ENCODE measurements at places on chromosomes 1 and 21.

DNA sequence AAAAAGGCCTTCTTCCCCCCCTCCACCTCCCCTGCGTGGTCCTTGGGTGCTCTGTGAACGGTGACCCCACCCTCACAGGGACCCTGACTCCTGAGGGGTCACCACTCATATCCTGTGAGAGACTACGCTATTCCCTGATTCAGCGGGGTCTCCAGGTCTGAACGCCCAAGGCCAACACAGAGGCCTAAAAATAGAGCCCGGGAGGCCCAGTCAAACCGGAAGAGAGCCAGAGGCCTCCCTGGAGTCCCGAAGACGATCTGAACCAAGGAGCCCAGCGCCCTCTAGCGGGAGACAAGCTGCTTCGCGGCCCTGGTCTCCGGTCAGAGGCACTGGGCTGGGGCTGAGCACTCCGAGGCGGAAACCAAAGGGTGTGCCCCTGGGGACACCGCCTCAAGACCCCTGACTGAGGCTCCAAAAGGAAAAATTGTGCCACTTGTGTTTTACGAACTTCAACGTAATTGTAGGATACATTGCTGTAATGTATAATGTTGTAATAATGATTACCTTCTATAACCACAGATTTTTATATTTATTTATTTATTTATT, 42.4 kb upstream of the PSEN2 start:
- peak; percentile 97 for DNase-seq

- peak; percentile 95 for DNase-seq
Measured at GRCh38 chr1:41898191-41898713, 20.5 kb downstream of the HIVEP3 start.

DNA sequence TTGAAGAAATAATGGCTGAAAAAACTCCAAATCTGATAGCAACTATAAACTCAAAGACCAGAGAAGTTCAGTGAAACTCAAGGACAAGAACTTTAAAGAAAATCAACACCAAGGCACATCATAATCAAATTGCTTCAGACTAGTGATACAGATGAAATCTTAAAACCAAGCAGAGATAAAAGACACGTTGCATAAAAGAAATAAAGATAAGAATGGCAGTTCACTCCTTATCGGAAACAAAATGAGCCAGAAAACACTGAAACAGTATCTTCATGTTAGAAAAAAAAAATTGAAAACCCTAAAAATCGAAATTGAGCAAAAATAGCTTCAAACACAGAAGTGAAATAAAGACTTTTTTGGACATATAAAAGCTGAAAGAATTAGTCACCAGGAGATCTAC, 4.6 kb upstream of the RAB4A start:
- DNase-seq: no peak

DNA sequence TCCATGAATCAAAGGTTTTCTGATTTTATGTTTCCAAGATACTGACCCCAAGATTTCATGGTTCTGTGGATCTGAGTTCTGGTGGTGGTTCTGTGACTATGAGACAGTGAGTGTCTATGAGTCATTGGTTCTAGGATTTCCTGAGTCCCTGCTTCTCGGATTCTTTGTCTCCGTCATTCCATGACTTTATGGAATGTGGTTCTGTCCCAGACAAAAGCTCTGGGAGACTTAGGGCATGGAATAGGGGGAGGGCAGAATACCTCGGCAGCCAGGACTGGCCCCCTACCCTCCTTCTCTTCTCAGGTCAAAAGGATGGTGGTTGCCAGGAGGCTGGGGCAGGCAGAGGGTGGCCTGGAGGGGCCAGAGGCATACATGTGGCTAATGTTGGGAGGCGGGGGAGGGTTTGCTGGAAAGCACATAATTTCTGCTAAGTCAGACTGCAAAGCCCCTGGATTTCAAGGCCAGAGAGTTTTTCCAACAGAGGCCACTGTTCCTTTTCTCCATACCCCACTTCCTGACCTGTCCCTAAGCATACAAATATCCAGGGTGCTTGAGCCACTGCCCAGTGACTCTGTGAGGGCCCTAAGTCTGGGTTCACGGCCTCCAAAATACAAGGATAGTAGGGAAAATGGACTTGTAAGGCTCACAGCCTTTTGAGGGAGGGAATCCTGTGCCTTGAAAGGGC, 17.2 kb downstream of the CDCP2 start:
- DNase-seq: no peak

GRCh38 chr1:77976433-77977076, 2.3 kb downstream of the FUBP1 start:
- no peak for DNase-seq

GRCh38 chr1:56803561-56804156, 15.5 kb downstream of the FYB2 start:
- peak; percentile 6 for DNase-seq

DNA sequence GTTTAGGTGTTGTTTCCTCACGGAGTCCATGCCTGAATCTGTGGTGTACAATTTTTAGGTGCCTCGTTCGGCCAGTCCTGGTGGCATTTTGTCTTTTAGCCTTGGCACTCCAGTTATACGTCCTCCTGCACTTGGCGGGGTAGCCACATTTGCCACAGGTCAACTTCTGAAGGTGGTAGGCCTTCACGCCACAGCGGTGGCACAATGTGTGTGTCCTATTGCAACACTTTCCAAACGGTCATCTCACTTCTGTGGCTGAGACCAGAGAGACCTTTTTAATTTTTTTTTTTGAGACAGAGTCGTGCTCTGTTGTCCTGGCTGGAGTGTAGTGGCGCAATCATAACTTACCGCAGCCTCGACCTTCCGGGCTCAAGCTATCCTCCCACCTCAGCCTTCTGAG, 49.1 kb downstream of the CAMTA1 start:
- no peak for DNase-seq

DNA sequence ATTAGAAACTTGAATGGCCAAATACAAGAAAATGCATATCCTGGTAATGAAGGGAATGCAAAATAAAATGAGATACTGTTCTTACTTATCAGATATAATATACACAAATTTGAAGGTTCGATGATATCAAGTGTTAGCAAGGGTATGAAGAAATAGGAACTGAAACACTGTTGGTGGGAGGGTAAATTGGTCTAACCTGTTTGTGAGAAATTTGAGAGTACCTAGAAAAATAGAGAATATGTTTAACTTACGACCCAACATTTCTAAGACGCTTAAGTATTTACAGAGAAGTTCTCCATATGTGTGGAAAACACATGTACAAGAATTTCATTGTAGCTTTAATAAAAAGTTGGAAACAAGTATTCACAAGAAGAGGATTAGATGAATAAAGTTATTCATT, 25.9 kb downstream of the ATG4C start:
- DNase-seq: no peak

GRCh38 chr21:36125512-36126207, 9.2 kb upstream of the CBR3 start:
- peak; percentile 69 for DNase-seq

- no peak for DNase-seq
Measured at GRCh38 chr1:5660141-5660935, 331.9 kb downstream of the NPHP4 start.

DNA sequence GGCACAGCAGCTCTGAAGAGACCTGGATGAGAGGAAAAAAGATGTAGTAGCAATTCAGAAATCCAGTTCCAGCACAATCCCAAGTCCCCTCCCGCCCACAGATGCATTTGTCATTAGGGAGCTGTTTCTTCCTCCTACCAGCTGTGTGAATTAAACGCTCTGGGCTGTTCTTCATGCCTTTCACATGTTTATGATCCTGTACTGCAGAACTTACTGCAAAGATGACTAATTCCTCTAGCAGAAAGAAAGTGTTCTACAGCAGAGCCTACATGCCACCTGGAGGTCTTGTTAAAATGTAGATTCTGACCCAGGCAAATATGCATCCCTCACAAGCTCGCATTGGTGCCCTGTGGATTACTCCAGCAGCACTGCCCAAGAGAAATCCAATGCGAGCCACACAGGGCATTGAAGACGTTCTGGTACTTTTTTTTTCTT, 6.5 kb downstream of the ENO1 start:
- no peak for DNase-seq

DNA sequence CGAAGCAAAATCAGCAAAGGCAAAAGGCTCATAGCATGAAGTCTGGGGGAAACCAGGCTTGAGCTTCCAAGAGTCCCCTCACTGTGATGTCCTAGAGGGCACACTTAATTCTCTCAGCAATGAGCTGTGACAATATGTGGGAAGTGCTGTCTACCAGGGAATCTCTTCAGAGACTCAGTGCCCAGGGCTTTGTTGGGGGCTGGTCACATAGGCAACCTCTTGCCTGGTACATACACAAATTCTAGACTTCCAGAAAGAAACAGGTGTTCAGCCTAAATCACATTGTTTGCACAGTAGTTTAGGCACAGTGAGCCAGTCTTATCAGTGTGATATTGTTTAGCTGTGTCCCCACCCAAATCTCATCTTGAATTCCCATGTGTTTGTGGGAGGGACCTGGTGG, 400.5 kb downstream of the PRDM2 start:
- DNase-seq: no peak

GRCh38 chr21:36918291-36918690, 48.2 kb downstream of the HLCS start:
- no peak for DNase-seq

DNA sequence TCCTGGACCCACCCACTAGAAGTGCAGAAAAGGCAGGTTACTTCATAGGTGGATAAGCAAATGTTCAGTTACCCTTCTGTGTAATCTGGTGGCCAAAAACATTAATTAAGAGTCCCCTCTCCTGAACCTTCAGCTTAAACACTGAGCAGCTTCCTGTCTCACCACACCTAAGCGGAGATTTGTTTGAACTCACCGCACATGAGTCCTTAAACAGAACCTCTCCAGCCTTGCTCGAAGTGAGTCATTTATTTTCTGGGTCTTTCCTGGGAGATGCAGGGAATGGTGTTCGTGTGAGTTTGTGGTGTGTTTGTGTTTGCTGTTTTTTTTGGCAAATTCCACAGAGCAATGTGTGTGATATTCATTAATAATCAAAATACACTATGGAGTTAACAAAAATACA, 7.6 kb upstream of the FNBP1L start:
- DNase-seq: no peak

Data from activated CD4-positive, alpha-beta T cell treated with anti-CD3 and anti-CD28 coated beads, Interleukin-2, amount 10 ng/mL, durations not matched to agents 7 days and 5 days (primary cell).